Activated naive CD4-positive, alpha-beta T cell treated with anti-CD3 and anti-CD28 coated beads, Interleukin-2, amount 10 ng/mL, durations not matched to agents 5 hours and 36 hours (primary cell): ENCODE measurements at places on chromosomes 12 and 14. TPM values are rescaled to one million over a fixed set of nuclear protein-coding genes. Genes with fewer than 3 reads are reported as not detected.

GPR84 gene
- 0.18 TPM for total RNA-seq

AMDHD1 gene
- total RNA-seq, result 0.40 TPM

MUCL1 gene
- not detected for total RNA-seq

PIK3C2G gene
- not detected for total RNA-seq

MSI1 gene
- total RNA-seq, result not detected

CYP27B1 gene
- total RNA-seq, result 2.2 TPM

TAS2R14 gene
- total RNA-seq, result 1.6 TPM

GOLGA3 gene
- 52.2 TPM for total RNA-seq

FAM90A1 gene
- total RNA-seq, result 0.19 TPM

SOX5 gene
- not detected for total RNA-seq

EFCAB11 gene
- 6.6 TPM for total RNA-seq
